ENCODE measurements at places on chromosomes 3 and 15. TPM values are rescaled to one million over a fixed set of nuclear protein-coding genes. Genes with fewer than 3 reads are reported as not detected.

The PLA1A gene
- total RNA-seq, result not detected

The A4GNT gene
- not detected for total RNA-seq

- no peak for DNase-seq
Measured at GRCh38 chr3:87997966-87998365, 60.8 kb downstream of the CGGBP1 start.

GRCh38 chr3:55477306-55478303 is 9.5 kb downstream of the WNT5A start:
- DNase-seq, result no peak

DNA sequence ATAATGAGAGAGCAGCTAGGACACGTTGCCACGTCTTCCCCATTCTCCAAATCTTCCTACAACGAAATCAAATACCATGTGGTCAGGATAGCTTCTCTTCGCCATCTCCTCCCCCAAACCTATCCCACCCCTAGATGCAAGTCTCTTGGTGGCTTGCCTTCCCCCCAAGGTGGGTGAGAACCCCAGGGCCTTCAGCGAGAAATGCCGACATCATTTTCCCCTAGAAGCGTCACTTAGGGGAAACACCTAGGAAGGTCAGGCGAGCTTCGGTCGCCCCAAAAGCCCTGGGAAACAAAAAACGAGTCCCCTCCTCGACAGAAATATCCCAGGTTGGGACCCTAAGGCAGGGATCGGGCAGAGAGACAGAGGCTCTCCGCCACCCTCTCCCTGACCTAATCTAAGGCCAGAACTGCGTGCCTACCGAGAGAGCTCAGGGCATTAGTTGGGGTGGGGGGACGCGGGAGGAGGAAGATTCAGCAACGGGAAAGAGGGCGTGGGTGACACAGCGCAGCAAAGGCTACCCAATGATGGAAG is 502 bp downstream of the DPH3 start:
- DNase-seq, result no peak
